Progenitor cell of endocrine pancreas (in vitro differentiated cells): ENCODE measurements at places on chromosomes 2 and 18. TPM values are rescaled to one million over a fixed set of nuclear protein-coding genes. Genes with fewer than 3 reads are reported as not detected.

Gene UGT1A5
- not detected in 2 replicates for total RNA-seq

Gene TANC1
- 29.8 and 33.8 TPM in 2 replicates for total RNA-seq

GRCh38 chr2:10188211-10188610, 65.7 kb downstream of the RRM2 start:
- DNase-seq: peak; percentile 38

GRCh38 chr18:12990641-12990966, 558 bp upstream of the CEP192 start:
- DNase-seq: no peak

GRCh38 chr2:6692056-6692455, 173.7 kb downstream of the CMPK2 start:
- DNase-seq: no peak

GRCh38 chr2:10389573-10389972, 58.6 kb downstream of the ODC1 start:
- DNase-seq: no peak

- DNase-seq: no peak
These were observed 54.6 kb upstream of the DSC1 start for GRCh38 chr18:31217038-31217849.
